Stimulated activated CD8-positive, alpha-beta memory T cell treated with anti-CD3 and anti-CD28 coated beads, Interleukin-7, amount 100 ng/mL, for 4 hours (primary cell): ENCODE measurements at places on chromosomes 5 and 9.

- no peak for DNase-seq
Measured at GRCh38 chr9:135479469-135480052, at the start of gene PPP1R26. TSS of gene PPP1R26 (plus strand) at chr9:135479782. CDS start at chr9:135484511, 4,729 bp downstream.

DNA sequence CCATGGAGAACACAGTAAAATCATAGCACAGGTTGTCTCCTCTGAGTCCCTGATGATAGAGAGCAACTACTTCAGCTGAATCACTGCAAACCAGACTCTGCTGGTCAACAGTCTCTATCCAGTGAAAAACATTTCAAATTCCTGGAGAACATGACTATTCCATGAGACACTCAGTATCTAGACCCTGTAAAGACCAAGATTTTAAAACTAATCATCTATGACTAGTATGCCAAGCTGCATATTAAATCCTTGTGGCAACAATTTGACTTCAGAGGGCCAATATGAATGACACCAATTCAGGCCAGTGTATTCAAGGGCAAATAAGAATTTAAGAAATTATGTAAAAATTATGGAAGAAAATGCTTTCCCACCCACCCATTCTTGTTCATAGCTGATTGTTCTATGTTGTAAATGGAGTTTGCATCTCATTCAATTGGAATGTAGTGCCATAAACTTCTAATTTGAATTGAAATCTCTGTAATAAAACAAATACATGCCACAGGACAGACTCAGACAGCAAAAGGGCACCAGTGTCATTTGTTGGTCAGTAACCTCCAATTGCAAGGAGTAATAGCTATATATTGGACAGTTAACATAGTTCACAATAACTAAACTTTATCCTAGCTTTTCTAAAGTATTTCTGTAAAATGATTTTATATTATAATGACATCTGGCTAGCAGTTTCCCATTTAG, 80.1 kb upstream of the LPAR1 start:
- DNase-seq = no peak

GRCh38 chr9:137685035-137685740, 66.4 kb downstream of the EHMT1 start:
- no peak for DNase-seq

DNA sequence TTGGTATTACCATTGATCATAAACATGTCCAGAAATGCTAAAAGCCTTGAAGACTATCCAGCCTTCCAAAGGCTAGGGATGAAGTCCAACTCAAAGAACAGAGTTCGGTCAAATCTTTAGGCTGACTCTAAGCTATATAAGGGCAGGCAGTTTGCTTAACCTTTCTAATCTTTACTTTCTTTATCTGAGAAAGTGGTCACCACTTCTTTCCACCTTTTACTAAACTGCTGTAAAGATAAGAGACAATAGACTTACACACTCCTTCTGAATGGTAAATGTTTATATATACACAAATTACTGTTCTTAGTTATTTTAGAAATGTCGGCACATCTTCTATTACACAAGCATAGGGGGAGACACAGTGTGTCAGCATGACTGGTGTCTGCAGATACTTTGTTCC, 100.4 kb downstream of the NREP start:
- no peak for DNase-seq

GRCh38 chr9:111372297-111372696, 42.3 kb upstream of the OR2K2 start:
- no peak for DNase-seq

GRCh38 chr5:111829701-111830100, 72.7 kb upstream of the NREP start:
- DNase-seq = no peak

- DNase-seq = no peak
Measured at GRCh38 chr5:14723701-14724132, 59.2 kb downstream of the OTULIN start.

- DNase-seq = no peak
Measured at GRCh38 chr5:135944967-135945560, 9.7 kb downstream of the LECT2 start.

GRCh38 chr5:165914456-165914855, 2377.0 kb upstream of the WWC1 start:
- no peak for DNase-seq

DNA sequence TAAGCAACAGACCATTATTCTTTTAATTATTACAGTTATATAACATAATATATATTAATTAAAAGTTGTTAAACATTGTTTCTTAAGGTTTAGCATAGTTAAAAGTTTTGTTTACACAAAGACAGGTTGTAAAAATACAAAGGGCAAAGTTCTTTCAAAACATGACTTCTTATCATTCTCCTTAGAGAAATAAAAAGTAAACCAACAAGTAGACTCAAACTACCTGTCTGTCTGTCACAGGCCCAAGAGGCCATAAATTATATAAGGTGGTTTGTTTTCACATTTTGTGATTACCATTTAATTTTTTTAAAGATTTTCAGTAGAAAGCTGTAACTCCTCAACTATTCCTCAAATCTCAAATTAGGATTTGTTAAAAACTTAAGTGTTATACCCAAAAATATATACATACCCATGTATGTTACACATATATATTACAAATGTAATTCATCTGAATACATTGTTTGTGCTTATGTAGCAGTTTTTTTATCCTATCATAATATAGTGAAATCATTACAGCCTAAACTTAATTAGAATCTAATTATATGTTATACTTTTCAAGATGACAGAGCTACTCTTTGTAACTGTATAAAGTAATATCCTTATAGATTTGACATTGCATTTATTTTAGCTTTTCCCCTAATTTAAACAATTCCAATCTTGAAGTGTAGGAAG, 93.8 kb upstream of the GRHPR start:
- DNase-seq = no peak
